Activated CD4-positive, alpha-beta memory T cell treated with anti-CD3 and anti-CD28 coated beads, Interleukin-2, amount 10 ng/mL, durations not matched to agents 7 days and 5 days (primary cell): ENCODE measurements at places on chromosomes 12 and 14. TPM values are rescaled to one million over a fixed set of nuclear protein-coding genes. Genes with fewer than 3 reads are reported as not detected.

DNA sequence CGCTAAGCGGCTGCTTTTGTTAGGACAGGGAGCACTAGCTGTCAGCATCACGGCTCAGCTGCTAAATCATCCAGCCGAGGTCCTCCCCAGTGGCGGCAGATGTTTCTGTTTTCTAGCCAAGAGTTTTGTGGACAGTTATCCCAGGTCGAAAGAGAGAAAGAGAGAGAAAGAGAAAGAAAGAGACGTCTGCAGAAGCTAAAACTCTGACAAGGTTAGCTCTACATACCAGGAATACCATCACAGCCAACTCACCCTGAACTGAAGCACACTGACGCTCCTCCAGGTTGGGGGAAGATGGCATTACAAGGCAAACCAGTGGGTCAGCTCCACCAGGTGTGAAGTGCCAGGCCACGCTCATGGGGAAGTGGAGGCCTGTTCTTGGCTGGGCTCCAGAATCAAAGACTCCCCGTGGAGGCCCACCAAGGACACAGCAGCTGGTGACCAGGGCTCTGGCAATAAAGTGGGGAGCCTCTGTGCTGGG is 64.9 kb upstream of the DICER1 start:
- no peak for DNase-seq
- no peaks in the 10 kb centered on the region for H3K36me3 ChIP-seq
- no peaks in the 10 kb centered on the region for H3K27me3 ChIP-seq
- H3K4me1 ChIP-seq, result no peaks in the 10 kb centered on the region
- no peak overlapping the region for H3K4me3 ChIP-seq
- no peak overlapping the region for H3K27ac ChIP-seq

DNA sequence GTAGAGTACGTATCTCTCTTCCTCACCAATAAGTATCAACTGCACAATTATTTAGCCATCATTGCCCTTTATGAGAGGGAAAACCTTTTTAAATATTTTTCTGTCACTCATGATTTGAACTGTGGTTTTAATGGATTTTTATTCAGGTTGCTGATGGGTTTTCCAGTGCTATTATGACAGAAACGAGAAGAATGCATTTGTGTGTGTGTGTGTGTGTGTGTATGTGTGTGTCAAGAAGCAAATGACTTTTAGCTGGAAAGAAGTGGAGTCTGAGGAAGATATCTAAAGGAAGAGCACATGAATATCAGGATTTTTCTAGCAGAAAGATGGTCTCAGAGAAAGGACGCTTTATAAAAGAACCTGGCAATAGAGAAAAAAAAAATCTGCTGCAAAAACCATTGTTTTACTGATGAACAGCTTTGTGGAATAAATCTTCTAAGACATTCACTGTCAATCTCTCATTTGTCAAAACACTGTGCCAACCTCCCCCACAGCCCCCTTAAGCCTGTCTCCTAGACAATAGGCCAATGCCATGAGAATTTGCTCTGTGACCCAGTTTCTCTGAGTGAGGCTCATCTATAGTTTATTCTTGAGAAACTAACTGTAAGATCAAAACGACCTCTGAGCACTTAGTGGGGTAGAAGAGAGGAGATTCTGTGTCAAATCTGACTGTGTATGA is 417.7 kb downstream of the FLRT2 start:
- H3K27ac ChIP-seq, result no peak overlapping the region
- H3K36me3 ChIP-seq, result peaks cover 3% of the 10 kb centered on the region
- no peak for DNase-seq
- no peak overlapping the region for H3K4me3 ChIP-seq
- H3K27me3 ChIP-seq, result no peaks in the 10 kb centered on the region

GRCh38 chr14:72686832-72687231 is 207.1 kb downstream of the DPF3 start:
- DNase-seq, result no peak
- H3K27ac ChIP-seq, result no peak overlapping the region
- no peak overlapping the region for H3K4me3 ChIP-seq
- peaks cover 1% of the 10 kb centered on the region for H3K27me3 ChIP-seq
- no peaks in the 10 kb centered on the region for H3K4me1 ChIP-seq

GRCh38 chr12:101655393-101655792 is 42.0 kb upstream of the CHPT1 start:
- H3K4me1 ChIP-seq, result no peaks in the 10 kb centered on the region
- no peak overlapping the region for H3K4me3 ChIP-seq
- no peak overlapping the region for H3K27ac ChIP-seq
- no peak for DNase-seq

GRCh38 chr12:100987552-100988521 is 193.3 kb downstream of the ANO4 start:
- DNase-seq, result no peak
- H3K27me3 ChIP-seq, result no peaks in the 10 kb centered on the region
- H3K4me3 ChIP-seq, result no peak overlapping the region
- no peaks in the 10 kb centered on the region for H3K4me1 ChIP-seq
- no peak overlapping the region for H3K27ac ChIP-seq

DNA sequence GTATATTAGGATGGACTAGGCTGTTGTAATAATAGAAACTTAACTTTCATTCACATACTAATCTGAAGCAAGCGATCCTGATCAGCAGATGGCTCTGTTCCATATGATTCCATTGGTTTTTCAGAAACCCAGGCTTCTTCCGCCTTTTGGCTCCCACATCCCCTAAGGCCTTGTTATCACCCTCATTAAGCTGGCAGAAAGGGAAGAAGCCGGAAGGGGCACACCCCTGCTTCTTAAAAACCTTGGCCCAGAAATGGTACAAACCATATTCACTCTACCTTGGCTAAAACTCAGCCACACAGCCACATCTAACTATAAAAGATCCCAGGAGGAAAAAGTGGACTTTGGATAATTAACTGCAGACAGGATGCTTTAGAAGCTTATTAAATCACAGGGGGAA is 329.2 kb downstream of the PCNX1 start:
- no peaks in the 10 kb centered on the region for H3K36me3 ChIP-seq
- H3K27ac ChIP-seq, result no peak overlapping the region
- H3K27me3 ChIP-seq, result peaks cover 4% of the 10 kb centered on the region
- no peak overlapping the region for H3K4me3 ChIP-seq
- no peaks in the 10 kb centered on the region for H3K4me1 ChIP-seq

GRCh38 chr14:105019861-105020814 is 745 bp downstream of the CDCA4 start:
- peaks cover 77% of the 10 kb centered on the region for H3K4me1 ChIP-seq
- DNase-seq, result peak; percentile 63
- peak overlapping the region; percentile 94 for H3K27ac ChIP-seq
- H3K36me3 ChIP-seq, result peaks cover 58% of the 10 kb centered on the region
- H3K27me3 ChIP-seq, result no peaks in the 10 kb centered on the region

- no peak for DNase-seq
- H3K4me3 ChIP-seq, result no peak overlapping the region
- no peak overlapping the region for H3K27ac ChIP-seq
- peaks cover 33% of the 10 kb centered on the region for H3K4me1 ChIP-seq
- no peaks in the 10 kb centered on the region for H3K27me3 ChIP-seq
Observed at GRCh38 chr14:49959822-49960408, 67.0 kb downstream of the ARF6 start.

DNA sequence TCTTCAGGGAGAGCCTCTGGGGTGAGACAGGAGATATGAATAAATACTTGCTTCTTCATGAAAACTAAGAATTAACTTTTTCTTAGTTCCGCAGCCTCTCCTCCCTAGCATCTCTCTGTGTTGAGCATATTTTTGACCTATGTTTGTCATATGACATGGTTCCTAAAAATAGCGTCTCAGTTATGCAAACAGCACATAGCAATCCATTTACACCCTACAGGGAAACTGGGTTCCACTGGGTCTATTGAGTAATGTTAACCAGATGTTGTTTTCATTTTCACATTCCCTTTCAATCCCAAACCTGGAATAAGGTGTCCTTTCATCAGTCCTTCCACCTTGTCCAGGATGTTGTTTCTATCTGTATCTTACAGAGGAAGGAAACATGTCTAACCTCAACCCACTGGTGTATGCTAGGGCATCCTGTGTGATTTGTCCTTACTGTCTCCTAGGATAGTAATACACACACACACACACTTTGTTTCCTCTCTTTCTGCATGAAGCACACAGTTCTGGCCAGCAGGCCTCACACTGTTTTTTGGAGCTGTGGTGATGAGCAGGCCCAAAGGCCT is 1543.5 kb downstream of the AACS start:
- no peaks in the 10 kb centered on the region for H3K27me3 ChIP-seq
- no peak overlapping the region for H3K27ac ChIP-seq
- H3K4me3 ChIP-seq, result no peak overlapping the region
- H3K36me3 ChIP-seq, result no peaks in the 10 kb centered on the region

DNA sequence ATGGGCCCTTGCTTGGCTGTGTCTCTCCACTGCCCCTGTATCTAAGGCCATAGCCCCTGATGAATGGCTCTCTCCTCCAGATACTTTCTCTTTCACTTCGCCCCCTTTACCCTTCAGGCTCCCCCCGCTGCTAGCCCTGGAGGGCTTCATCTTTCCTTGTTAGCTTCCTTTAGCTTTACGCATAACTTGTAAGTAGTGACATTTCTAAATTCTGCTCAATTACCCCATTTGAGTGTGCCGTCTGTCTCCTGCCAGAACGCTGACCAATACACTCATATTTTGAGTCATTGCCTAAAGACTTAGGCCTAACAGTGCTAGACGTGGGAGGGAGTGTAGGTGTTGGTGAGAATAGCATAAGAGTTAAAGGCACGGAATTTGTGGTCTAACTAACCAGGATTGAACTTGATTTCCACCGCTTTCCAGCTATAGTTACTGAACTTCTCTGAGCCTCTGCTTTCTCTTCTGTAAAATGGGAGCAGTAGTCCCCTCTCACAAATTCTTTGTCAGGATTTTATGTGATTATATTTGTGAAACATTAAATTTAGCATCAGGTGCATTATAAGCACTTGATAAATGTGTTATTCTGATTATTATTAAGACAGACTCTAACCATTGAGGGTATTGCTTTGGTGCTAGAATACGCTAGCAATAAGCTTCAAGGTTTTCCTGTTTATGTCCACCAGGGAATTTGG is 129.3 kb downstream of the ZFP36L1 start:
- peaks cover 34% of the 10 kb centered on the region for H3K4me1 ChIP-seq
- no peaks in the 10 kb centered on the region for H3K27me3 ChIP-seq
- H3K4me3 ChIP-seq, result peak overlapping the region; percentile 70

- no peaks in the 10 kb centered on the region for H3K36me3 ChIP-seq
- H3K27me3 ChIP-seq, result peaks cover 6% of the 10 kb centered on the region
- no peak for DNase-seq
Observed at GRCh38 chr12:42284876-42285275, 41.0 kb downstream of the ZCRB1 start.

DNA sequence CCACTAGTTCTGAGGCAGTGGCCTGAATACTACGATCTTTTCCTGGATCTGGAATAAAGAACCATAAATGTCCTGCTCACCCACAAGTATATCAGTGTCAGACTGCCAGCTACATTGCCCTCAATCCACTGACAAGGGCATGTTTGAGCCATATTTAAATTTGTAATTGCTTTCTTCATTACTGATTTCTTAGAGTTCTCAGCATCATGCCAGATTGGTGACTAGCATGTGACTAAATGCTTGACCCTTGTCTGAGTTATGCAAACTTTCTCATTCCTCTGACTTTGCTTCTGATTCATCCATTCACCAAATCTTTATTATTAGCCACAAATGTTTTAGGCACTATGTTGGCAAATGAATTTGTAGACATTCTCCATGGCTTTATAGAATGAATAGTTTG is 143.6 kb upstream of the SLC16A7 start:
- DNase-seq, result no peak
- H3K27me3 ChIP-seq, result no peaks in the 10 kb centered on the region
- no peak overlapping the region for H3K27ac ChIP-seq
- no peaks in the 10 kb centered on the region for H3K36me3 ChIP-seq
- H3K4me3 ChIP-seq, result no peak overlapping the region
- no peaks in the 10 kb centered on the region for H3K4me1 ChIP-seq

DNA sequence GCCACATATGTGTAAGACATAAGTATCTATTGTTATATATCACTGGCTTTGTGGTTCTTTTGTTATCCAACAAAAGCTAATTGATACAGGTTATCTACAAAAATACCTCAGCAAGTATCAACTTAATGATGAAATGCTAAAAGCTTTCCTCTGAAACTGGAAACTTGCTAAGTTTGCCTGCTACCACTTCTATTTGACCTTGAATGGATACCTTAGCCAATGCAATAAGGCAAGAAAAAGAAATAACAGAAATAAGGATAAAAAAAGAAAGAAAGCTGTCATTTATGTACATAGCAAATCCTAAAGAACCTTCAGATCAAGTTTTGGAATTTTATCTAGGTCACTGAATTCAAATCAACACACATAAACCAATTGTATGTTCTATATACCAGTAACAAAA is 35.5 kb upstream of the RASSF3 start:
- no peak for DNase-seq
- H3K4me1 ChIP-seq, result peaks cover 7% of the 10 kb centered on the region
- H3K4me3 ChIP-seq, result no peak overlapping the region
- peaks cover 3% of the 10 kb centered on the region for H3K36me3 ChIP-seq

DNA sequence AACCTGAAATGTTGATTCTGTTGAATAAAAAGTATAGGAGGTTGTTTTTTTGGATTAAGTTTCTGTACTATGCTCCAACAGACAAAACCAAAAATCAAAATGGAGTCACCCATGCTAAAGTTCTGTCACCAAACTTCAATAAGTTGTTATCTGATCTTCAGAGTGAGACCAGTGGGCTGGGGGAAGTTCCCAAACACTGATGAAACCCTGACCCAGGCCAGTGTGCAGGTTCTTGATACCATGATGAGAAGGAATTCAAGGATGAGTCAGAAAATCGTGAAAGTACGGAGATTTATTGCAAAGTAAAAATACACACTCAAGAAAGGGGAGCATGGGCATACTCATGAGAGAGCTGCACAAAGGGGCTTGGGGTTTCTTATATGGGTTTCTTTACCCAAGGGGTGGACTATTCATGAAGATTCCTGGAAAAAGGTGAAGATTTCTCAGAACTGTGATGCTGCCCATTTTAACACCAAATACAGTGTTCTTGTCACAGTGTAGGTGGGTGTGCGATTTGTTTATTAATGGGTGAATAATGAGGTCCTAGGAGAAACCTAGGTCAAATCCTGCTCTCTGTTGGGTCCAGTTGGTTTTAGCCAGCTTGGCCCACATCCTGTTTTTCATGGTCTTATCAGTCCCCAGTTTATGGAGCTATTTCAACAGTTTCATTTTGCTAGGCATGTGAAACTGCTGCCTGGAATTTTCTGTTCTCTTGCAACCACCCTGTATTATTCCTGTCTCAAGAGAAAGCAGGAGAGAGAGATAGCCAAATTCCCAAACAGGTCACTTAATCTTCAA is 27.5 kb upstream of the DENND5B start:
- H3K27me3 ChIP-seq, result no peaks in the 10 kb centered on the region
- H3K36me3 ChIP-seq, result no peaks in the 10 kb centered on the region
- H3K27ac ChIP-seq, result no peak overlapping the region
- H3K4me3 ChIP-seq, result no peak overlapping the region

Gene NELL2
- total RNA-seq, result 10.5 TPM

Gene ACOT6
- total RNA-seq, result not detected

Gene KCNA5
- not detected for total RNA-seq

Gene RERG
- total RNA-seq, result not detected

Gene HSPA2
- 6.8 TPM for total RNA-seq

Gene NEUROD4
- not detected for total RNA-seq

Gene COA8
- total RNA-seq, result 31.0 TPM

Gene PAH
- not detected for total RNA-seq
